ENCODE measurements at places on chromosomes 12 and 14. TPM values are rescaled to one million over a fixed set of nuclear protein-coding genes. Genes with fewer than 3 reads are reported as not detected.

DNA sequence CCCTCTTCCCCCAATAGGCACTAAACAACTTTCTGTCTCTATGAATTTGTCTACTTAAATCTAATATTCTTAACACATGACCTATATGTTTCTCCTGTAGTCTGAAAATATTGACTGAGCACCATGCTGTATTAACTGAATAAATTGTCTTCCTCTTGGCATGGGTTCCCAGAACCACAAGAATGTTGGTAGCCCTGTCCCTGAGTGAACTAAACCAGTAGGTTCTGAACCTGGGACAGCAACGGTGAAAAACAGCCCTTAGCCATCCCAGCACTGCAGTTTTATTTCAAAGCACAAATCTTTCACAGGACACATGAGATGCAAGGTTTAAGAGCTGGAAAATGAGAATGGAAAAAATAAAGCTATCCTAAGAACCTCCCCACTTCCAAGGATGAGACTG, 20.4 kb upstream of the HSP90B1 start:
- DNase-seq, result no peak

GRCh38 chr14:21032326-21033132, 2.1 kb downstream of the RNASE13 start:
- DNase-seq, result no peak

DNA sequence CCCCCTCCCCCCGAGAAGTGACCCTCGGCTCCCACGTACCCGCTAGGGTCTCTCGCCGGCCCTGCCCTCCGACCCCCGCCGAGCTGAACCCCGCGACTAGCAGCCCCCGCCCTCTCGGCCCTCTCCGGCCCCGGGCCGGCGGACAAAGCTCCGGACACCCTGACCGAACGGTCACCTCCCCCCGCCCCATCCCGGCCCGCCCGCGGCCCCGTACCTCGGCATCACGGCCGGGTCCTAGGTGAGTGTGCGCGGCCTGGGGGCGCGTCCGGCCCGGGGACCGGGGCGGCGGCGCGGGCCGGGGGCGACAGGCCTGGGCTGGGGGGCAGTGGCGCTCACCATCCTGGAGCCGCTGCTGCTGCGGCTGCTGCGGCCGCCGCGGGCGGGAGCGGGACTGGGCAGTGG, at the start of gene FIGNL2:
TSS of gene FIGNL2 (minus strand) at position 393 of the 402 bp plus-strand sequence. CDS start 26,305 bp downstream, outside the sequence.
- DNase-seq, result peak; percentile 67

GRCh38 chr12:123069436-123070266, 81.2 kb downstream of the PITPNM2 start:
- DNase-seq, result no peak

GRCh38 chr14:87199381-87199780, 793.6 kb downstream of the GALC start:
- DNase-seq, result no peak

DNA sequence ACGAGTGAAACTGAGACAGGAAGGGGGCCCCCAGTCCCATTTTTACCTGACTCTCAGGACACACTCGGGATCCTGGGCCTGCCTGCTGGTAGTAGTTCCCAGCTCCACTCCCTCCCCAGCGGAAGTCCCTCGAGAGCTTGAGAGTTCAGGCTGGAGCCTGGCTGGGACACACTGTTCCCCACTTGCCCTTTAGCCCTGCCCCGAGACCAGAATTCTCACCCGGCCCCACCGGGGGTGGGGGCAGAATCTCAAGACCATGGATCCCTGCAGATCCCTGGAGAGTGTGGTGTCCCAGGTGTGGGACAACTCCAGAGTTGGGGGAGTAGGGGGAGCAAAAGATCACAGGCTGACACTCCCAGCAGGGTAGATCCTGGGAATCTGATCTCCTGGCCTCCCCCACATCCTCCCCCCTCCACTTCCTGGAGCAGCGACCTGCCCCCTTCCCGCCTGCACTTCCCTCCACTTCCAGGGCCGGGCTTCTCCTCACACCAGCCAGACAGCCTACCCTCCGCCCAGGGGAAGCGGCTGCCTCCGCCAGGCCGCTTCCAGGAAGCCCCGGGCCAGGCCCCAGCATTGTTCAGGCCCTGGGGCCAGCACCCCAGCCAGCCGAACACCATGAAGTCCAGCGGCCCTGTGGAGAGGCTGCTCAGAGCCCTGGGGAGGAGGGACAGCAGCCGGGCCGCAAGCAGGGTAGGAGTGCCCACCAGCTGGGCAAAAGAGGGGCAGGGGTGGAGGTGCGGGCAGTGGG, at the start of gene TNS2:
TSS of gene TNS2 (plus strand) at position 495 of the 748 bp plus-strand sequence. CDS start at position 616, 121 bp downstream.
- DNase-seq, result peak; percentile 93

DNA sequence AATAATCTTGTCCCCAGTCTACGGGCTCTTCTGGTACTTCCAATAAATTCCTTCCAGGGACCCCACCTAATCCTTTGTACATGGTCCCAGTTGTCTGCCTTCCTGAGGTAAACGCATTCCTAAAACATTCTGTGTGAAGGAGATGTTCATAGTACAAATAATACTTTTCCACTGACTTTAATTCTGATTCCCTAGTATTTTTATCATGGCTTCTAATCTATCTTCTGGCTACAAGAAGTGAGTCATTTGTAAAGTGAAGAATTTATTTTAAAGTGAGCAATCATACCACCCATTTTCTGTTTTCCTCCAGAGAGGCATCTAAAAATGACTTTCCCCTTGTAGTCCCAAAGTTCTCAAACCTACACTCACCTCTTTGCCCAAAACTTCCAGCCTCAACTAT, 65.9 kb upstream of the NUDT4 start:
- no peak for DNase-seq

GRCh38 chr12:71442567-71442931, 3.0 kb downstream of the LGR5 start:
- no peak for DNase-seq

- no peak for DNase-seq
These were observed 165.0 kb upstream of the DCN start for GRCh38 chr12:91347481-91348214.

Gene FAM181A
- not detected for total RNA-seq

Gene ST8SIA1
- total RNA-seq, result 6.3 TPM

Gene FOXN4
- total RNA-seq, result not detected

Gene PZP
- total RNA-seq, result 0.39 TPM

Gene VTI1B
- total RNA-seq, result 155 TPM

Gene KRT6C
- not detected for total RNA-seq
